ENCODE measurements at places on chromosomes 6 and 20. TPM values are rescaled to one million over a fixed set of nuclear protein-coding genes. Genes with fewer than 3 reads are reported as not detected.

NRSN1 gene
- not detected for total RNA-seq

HBS1L gene
- total RNA-seq, result 61.2 TPM

C6orf163 gene
- total RNA-seq, result 7.7 TPM

RSPO4 gene
- not detected for total RNA-seq

ATXN1 gene
- 63.7 TPM for total RNA-seq

BIRC7 gene
- total RNA-seq, result 0.60 TPM

BHLHE23 gene
- not detected for total RNA-seq

GPRC6A gene
- not detected for total RNA-seq

CRIP3 gene
- 1.5 TPM for total RNA-seq

SLC22A7 gene
- total RNA-seq, result not detected

FAM83D gene
- total RNA-seq, result 1.5 TPM

All from ureter (tissue), 1 donor.